ENCODE measurements at places on chromosomes 1 and 21.

GRCh38 chr1:177119311-177119710 lies 45.2 kb downstream of the ASTN1 start:
- DNase-seq, result no peak

GRCh38 chr1:87279966-87280535 lies 48.6 kb upstream of the LMO4 start:
- no peak for DNase-seq

- no peak for DNase-seq
Observed at GRCh38 chr1:214491468-214492146, 59.8 kb downstream of the PTPN14 start.

DNA sequence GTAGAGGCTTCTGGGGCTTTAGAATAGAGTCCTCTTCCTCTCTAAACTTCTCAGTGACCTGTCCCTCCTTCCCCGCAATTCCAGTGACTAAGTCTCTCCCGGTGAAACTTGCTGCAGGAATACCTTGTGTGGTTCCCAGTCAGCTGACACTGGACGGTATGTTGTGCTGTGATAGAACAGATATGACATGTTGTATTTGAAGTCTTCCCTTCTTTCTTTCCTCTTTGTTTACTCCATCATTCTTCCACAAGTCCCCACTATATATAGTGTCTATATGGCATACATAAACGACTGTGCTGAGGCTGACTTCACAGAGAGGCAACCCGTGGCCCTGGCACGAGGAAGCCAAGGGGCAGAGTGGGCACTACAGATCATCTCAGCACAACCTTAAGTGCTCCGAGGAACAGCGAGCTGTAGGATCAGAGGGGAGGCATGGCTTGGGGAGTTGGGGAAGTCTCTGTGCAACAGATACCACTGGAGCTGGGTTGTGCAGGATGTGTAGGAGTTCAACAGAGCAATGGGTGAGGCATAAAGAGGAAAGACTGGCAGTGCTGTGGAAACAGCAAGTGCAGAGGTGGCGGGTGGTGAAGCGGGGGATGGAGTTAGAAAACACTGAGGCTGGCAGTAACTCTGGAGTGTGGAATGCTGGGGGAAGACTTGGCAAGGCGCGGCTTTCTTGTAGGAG lies 237.8 kb downstream of the TRABD2B start:
- no peak for DNase-seq

GRCh38 chr1:159187647-159188374 lies 16.4 kb downstream of the CADM3 start:
- DNase-seq, result no peak

DNA sequence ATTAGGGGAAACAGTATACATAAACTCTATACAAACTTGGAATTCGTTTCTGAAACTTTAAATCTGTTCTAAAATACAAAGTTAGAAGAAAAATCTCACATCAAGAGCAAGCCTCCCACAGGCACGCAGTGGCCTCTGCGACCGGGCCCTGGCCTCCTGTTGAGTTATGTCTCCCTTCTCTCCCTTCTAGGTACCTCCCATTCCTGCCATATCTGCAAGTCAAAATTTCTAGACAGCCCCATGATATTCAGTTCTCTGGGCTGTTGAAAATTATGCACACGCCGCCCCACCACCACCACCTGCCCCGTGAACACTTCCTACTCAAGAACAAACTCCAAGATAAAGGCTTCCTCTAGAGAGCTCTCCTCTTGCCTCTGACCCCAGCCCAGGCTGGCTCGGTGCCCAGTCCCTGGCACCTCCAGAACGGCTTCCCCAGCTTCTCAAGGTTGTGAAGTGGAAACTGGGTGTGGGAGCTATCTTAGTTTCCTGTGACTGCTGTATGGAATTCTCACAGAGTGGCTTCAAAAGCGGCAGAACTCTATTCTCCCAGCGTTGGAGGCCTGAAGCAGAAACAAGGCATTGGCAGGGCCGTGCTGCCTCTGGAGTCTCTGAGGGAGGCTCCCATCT lies 37.7 kb upstream of the LRP8 start:
- no peak for DNase-seq

DNA sequence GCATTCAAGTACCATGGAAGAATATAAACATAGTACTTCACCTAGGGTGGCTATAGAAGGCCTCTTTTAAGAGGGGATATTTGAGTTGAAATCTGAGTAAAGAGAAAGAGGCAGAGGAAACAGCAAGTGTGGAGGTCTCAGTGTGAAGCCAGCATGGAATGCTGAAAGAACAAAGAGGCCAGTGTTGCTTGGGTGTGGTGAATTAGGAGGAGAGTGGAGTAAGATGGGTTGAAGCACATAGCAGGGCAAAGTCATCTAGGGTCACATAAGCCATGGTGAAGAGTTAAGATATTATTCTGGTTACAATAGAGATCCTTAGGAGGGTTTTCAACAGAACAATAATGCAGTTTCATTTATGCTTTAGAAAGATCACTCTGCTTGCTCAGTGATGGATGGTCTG lies 37.5 kb downstream of the C1orf141 start:
- no peak for DNase-seq

DNA sequence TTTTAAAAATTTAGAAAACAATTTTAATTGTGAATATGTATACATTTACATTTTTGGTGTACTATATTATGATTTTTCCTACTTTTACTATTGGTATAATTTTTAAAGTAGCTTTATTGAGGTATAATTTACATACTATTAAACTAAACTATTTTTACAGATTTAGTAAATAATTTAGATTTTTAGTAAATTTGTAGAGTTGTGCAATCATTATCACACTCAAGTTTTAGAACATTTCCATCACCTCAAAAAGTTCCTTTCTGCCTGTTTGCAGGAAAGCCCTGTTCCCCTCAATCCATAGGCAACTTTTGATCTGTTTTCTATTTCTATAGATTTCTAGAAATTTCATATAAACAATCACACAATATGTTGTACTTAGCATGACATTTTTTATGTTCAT lies 8.2 kb downstream of the PHTF1 start:
- no peak for DNase-seq

DNA sequence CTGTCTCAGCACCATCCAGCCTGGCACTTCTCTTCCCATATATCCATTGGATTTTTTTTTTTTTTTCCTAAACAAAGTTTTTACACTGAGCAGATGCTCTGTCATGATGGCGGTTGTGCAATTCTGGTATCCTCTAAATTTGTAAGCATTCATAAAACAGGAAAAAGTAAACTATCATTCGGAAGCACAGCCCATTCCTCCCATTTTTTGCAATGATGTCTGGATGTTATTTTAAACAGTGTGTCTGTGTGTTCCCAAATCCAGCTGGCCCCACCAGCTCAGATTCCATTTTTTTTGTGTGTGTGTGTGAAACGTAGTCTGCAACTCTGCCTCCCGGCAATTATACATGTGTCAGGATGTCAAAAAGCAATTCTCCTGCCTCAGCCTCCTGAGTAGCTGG lies 33.5 kb downstream of the PDPN start:
- DNase-seq, result no peak

GRCh38 chr21:43305811-43306311 lies 121.1 kb downstream of the SIK1 start:
- DNase-seq, result no peak

- no peak for DNase-seq
Observed at GRCh38 chr1:201275253-201275666, 8.0 kb upstream of the PKP1 start.

DNA sequence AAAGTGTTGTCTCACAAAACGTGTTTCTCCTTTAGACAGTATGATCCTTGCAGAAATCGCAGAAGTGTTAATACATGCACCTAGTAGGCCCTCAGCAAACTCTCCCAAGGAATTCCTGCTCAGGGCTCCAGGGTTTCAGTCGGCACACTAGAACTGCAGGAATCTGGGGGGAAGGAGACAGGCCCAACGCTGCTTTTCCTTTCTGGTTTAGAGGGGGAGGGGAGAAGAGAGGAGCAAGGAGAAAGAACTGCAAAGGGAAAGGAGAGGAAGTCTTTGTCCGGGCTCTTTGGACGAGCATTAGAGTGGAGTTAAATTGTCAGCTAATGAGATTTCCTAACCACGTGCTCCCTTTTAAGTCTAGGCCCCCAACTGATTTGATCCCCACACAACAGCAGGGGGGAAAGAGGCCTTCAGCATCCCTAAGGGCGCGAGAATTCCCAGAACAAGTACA lies 103.7 kb upstream of the SOD1 start:
- no peak for DNase-seq

- DNase-seq, result no peak
Observed at GRCh38 chr1:150906329-150906728, 19.4 kb downstream of the CTXND2 start.

DNA sequence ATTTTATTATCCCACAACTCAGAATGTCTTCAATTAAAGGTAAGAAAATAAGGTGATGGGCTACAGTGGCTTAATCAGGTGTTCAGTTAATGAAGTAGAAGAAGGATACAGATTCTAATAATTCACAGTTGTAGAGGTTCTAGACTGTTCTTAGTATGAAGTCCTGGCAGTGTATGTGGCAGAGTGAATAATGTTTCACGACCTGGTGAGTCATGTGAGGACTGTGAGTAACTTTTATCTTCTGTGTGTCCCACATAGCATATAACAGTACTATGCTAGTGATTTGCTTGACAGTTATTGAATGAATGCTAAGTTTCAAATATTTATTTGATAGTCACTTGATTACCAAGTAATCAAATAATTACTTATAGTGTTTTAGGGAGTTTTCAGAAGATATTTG lies 20.0 kb downstream of the SLC16A4 start:
- DNase-seq, result no peak

DNA sequence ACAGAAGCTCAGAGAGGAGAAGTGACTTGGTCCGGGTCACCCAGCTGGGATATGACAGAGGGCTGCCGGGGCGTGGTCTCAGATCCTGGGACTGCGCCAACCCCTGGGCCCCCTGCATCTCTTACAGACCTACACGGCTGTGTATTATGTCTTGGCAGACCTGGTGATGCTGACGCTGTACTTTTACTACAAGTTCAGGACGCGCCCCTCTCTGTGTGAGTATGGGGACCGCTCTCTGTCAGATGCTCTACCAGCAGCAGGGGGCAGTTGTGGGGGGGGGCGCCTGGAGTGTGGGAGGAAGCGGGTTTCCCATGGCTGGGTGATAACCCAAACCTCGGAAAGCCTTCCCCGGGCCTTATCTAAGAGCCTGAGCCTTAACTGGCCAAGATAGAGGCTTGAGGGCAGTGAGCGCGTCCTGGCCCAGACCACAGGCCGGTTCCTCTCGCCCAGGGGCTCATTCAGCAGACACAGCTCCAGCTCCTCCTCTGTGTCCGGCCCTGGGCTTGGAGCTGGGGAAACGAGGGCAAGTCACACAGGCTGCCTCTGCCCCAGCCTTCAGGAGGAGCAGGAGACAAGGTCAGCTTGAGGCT lies 13.3 kb downstream of the SLC66A1 start:
- DNase-seq, result no peak

DNA sequence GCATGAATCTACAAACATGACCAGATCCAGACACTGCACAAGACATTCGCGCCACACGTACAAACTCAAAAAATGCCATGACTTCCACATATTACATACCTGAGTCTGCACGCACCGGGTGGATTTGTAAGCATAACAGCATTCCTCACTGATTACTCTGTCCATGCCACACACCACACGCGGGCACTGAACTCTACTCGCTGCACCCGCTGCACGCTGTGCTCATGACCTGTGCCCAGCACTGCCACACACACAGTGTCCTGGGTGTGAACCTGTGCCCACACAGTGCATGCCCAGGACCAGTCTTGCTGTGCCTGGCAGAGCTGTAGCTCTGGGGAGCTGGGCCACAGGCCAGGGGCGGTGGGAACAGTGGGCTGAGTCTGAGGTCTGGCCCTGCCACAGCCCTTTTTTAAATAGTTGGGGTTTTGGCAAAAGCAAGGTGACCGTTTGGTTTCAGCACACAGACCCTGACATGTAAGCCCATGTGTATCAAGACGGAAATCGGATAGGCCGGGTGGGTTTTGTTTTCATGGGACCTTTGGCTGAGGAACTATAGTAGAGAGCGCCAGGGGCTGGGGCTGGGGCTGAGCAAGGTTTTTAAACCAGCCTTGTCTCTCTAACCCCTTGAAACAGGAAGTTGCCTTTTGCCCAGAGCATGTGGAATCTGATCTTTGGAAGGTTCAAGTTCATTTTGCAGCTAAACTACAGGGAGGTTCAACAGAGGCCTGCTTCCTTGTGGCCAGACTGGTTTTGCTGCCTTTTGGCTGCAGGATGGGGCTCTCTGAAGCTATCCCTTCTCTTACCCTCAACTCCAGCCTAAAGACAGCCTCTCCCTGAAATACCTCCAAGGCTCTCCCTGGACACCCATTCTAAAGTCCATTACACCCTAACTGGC lies 12.3 kb upstream of the GOLT1A start:
- DNase-seq, result no peak

GRCh38 chr1:30258876-30259275 lies 464.5 kb downstream of the MATN1 start:
- DNase-seq, result no peak

- peak; percentile 19 for DNase-seq
Observed at GRCh38 chr1:224245188-224245587, 62.1 kb downstream of the DEGS1 start.

DNA sequence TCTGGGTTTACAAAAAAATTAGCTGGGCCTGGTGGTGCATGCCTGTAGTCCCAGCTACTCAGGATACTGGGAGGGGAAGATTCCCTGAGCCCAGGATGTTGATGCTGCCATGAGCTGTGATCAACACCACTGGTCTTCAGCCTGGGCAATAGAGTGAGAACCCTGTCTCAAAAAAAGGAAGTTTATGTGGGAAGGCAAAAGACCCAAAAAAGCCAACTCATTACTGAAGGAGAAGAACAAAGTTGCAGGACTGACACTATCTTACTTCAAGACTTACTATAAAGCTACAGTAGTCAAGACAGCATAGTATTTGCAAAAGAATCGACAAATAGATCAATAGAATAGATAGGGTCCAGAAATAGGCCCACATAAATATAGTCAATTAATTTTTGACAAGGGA lies 9.2 kb upstream of the PTGS2 start:
- DNase-seq, result no peak

GRCh38 chr21:41762753-41763152 lies 4.1 kb downstream of the RIPK4 start:
- DNase-seq, result no peak

DNA sequence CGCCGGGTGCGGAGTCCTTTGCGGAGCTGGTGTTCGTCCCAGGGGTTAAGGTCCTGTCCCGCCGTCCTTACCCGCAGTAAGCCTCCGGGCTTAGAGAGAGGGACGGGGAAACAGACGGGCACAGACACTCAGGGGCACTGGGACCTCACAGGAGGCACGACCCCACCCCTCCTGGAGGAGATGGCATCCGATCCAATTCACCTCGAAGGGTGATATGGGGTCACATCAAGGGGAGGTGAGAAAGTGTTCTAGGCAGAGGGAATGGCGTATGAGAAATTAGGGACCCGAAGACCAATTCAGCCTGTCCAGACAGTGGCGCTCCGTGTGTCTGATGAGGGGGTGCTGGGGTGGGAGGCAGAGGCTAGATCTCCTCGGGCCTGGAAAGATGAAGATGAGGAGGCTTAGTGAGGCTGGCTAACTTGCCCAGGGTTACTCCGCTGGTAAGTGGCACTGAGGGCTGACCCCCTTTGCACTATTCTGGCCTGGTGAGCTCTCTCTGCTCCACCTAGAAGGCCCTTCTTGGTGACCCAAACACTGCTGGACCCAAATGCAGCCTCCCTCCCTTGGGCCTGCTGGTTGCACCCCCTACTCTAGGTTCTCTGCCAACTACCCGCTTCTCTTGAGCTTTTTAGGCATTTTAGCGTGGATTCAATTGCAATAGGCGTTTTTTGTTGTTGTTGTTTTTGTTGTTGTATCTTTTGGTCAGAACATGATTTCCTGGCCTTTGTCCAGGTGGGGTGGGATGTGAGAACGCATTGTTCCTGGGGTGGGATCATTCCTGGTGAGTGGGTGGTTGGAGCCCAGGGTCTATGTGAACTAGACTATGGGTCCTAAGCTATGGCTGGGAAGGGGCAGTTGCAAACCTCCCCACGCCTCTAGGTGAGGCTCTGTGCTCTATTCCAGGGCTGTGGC lies 12.3 kb downstream of the BTBD19 start:
- DNase-seq, result no peak
